ENCODE measurements at places on chromosomes 7 and 10. TPM values are rescaled to one million over a fixed set of nuclear protein-coding genes. Genes with fewer than 3 reads are reported as not detected.

Gene CFAP70
- 6.7 TPM for polyA plus RNA-seq

DNA sequence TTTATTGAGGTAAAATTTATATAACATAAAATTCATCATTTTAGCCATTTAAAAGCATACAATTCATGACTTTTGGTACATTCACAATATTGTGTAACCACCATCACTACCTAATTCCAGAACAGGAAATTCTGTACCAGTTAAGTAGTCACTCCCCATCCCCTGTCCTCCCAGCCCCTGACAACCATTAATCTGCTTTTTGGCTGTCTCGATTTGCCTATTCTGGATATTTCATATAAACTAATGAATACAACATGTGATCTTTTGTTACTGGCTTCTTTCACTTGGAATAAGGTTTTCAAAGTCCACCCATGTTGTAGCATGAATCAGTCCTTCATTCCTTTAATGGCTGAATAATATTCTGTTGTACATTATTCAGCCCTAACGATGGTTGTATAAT, 115.6 kb upstream of the KLF14 start:
- no peak overlapping the region for H3K27ac ChIP-seq
- H3K36me3 ChIP-seq: no peaks in the 10 kb centered on the region
- no peaks in the 10 kb centered on the region for H3K27me3 ChIP-seq

GRCh38 chr10:97450828-97451227, 4.9 kb downstream of the ZDHHC16 start:
- no peaks in the 10 kb centered on the region for H3K27me3 ChIP-seq
- no peak for DNase-seq
- H3K36me3 ChIP-seq: peaks cover 42% of the 10 kb centered on the region
- no peaks in the 10 kb centered on the region for H3K4me1 ChIP-seq
- H3K4me3 ChIP-seq: no peak overlapping the region

- H3K4me3 ChIP-seq: no peak overlapping the region
- no peaks in the 10 kb centered on the region for H3K4me1 ChIP-seq
- DNase-seq: no peak
- no peak overlapping the region for H3K27ac ChIP-seq
Measured at GRCh38 chr10:33519130-33519860, 184.8 kb upstream of the NRP1 start.

DNA sequence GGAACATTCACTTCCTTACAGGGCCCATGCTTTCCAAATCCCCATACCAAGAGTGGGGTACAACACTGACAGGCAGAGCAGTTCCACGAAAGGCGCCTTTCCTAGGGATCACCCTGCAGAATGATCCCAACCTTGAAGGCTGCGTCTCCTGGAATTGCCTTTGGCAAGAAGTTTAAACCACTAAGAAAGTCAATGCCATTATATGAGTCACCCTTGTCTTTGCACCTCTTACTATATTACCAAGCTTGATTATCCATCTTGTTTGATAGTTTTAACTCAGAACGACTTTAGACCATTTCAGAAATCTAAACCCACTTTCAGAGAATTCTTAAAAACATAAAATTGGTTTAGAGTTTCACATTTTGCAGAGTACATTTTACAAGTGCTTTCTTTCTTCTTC, 282.1 kb downstream of the ARHGAP12 start:
- H3K4me3 ChIP-seq: no peak overlapping the region
- DNase-seq: no peak
- H3K27ac ChIP-seq: no peak overlapping the region
- H3K27me3 ChIP-seq: no peaks in the 10 kb centered on the region
- H3K36me3 ChIP-seq: no peaks in the 10 kb centered on the region

Gene ARHGEF5
- polyA plus RNA-seq: 30.3 TPM

- no peak overlapping the region for H3K27ac ChIP-seq
- no peak overlapping the region for H3K4me3 ChIP-seq
- H3K4me1 ChIP-seq: no peaks in the 10 kb centered on the region
- H3K36me3 ChIP-seq: no peaks in the 10 kb centered on the region
- no peaks in the 10 kb centered on the region for H3K27me3 ChIP-seq
Measured at GRCh38 chr10:86178401-86179152, 188.0 kb downstream of the GRID1 start.

DNA sequence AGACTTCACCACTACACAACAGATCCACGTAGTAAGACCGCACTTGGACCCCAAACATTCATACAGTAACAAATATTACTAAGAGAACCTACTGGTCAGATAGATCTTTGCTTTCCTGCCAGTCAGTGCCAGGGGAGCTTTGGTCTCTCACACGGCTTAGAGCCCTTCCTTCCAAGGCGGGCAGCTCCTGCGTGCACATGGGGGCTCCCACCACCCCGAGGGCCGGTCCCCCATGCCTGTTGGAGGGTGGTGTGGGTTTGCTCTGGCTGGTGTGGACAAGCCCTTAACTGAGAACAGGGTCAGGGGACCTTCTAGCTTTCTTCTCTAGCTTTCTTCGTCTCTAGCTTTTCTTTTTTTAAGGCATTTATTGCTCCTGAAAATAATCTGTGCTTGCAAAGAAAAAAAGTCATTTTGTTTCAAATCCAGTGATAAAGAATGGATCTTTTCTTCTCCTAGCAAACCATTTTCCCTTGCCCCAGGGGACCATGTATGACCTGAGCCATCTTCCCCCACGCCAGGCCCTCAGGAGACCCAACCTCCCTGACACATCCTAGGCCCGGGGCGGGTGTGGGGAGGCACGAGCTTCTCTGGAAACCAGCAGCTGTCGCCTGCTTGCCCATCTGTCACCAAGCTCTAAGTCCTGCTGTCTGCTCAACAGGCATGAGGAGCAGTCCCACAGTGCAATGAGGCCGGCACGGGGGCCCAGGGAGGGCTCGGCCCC, 591.1 kb downstream of the PTPRN2 start:
- DNase-seq: no peak
- no peak overlapping the region for H3K4me3 ChIP-seq
- H3K4me1 ChIP-seq: no peaks in the 10 kb centered on the region
- no peaks in the 10 kb centered on the region for H3K36me3 ChIP-seq
- no peak overlapping the region for H3K27ac ChIP-seq
- peaks cover 4% of the 10 kb centered on the region for H3K27me3 ChIP-seq

Gene GNAT3
- polyA plus RNA-seq: 3.8 TPM

DNA sequence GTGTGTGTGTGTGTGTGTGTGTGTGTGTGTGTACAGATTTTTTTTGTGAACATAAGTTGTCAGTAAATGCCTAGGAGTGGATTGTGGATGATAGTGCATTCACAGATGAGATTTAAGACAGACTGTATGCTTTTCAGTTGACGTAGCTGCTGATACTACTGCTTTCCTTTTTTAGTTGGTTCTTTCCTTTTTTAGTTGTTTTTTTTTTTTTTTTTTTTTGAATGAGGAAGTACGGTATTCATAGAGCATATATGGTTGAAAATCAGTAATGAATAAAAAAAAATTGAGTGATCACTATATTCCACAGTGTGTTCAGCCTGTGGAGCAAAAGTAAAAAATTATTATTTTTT, 80.5 kb downstream of the RBM33 start:
- no peaks in the 10 kb centered on the region for H3K27me3 ChIP-seq
- no peak overlapping the region for H3K27ac ChIP-seq
- H3K36me3 ChIP-seq: peaks cover 9% of the 10 kb centered on the region
- H3K4me1 ChIP-seq: no peaks in the 10 kb centered on the region
- DNase-seq: no peak
- no peak overlapping the region for H3K4me3 ChIP-seq

Gene ANK3
- 81.4 TPM for polyA plus RNA-seq

Gene CCDC172
- not detected for polyA plus RNA-seq

DNA sequence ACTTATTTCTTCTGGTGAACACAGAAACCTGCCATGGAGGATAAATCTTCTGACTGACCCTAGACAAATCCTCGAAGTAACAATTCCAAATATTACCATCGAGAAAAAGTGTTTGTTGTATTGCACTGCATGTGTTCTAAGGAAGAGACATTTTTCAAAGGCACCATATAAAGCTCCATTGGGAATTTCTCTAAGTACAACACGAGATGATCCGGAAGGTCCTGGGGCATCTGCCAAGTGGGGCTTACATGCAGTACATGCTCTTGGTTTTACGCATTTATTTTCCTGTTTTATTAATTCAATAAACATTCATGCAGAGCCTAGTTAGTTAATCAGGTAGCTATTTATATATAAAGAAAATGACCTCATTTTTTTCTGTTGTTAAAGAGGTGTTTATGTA, 692.0 kb upstream of the IGFBP3 start:
- no peaks in the 10 kb centered on the region for H3K27me3 ChIP-seq
- H3K27ac ChIP-seq: no peak overlapping the region
- H3K4me3 ChIP-seq: no peak overlapping the region
- H3K4me1 ChIP-seq: no peaks in the 10 kb centered on the region
- DNase-seq: no peak

- no peak overlapping the region for H3K4me3 ChIP-seq
- no peak for DNase-seq
- H3K4me1 ChIP-seq: no peaks in the 10 kb centered on the region
Measured at GRCh38 chr7:112036071-112036470, 170.1 kb downstream of the DOCK4 start.

DNA sequence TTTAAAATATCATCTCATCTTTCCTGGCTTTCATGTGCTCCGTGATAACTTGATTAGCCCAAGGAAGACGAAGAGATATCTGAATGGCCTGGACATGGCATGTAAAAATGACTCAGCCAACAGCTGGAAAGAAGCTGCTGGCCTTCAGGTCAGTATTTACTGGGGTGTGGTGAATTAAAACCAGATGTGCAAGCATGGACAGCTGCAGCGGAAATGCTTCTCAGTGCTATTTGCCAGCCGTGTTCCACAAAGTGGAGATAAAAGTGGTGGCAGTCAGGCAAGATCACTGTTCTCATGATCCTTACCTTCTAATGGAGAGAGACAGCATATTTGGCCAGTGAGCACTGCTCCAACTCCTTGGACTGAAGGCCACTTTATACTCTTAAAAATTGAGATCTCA, 203.1 kb upstream of the VSTM2A start:
- no peaks in the 10 kb centered on the region for H3K4me1 ChIP-seq
- DNase-seq: no peak
- H3K27me3 ChIP-seq: no peaks in the 10 kb centered on the region
- no peak overlapping the region for H3K4me3 ChIP-seq

Gene MYL10
- polyA plus RNA-seq: not detected

DNA sequence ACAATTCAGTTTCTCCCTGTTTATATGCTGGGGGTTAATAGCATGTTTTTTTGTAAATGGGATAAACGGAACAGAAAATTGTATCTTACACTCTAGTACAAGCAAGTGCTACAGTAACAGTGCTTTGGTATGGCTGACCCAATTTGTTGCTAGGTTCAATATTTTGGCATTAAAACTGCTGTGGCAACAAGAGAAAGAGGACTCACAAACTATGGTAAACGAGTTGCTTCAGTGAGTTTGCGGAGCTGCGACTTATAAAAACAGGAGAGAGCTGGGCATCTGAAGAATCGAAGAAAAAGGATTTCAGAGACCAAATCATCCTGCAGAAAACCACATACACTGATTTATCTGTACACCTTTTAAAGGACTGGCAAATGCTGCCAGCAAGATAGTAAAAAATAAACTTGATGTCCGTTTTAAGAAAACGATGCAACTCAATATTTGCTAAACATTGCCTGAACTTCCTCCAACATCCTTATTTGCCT, 2.2 kb downstream of the GLUD1 start:
- no peak for DNase-seq
- no peaks in the 10 kb centered on the region for H3K36me3 ChIP-seq
- H3K4me3 ChIP-seq: peak overlapping the region; percentile 76
- peaks cover 2% of the 10 kb centered on the region for H3K4me1 ChIP-seq

- H3K36me3 ChIP-seq: peaks cover 2% of the 10 kb centered on the region
- peaks cover 4% of the 10 kb centered on the region for H3K4me1 ChIP-seq
- no peak for DNase-seq
Measured at GRCh38 chr7:104207348-104207730, 474 bp downstream of the ORC5 start.

DNA sequence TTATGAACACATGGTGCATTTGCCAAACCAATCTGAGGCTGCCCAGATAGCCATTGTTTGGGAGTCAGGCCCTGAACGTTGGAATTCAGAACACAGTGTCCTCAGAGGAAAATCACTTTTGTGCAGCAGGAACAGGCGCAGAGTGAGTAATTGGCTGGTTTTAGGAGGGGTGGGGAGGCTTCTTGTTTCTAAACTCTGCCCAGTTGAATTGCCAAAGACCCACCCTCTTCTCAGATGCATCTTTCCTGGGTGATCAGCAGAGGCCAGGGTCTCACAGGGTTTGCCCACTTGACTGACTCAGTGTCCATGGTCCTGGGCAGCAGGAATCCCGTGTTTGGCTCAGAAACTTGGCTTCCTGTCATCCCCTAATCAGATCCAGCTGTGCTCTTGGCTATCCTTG, 24.3 kb downstream of the PRLHR start:
- H3K4me1 ChIP-seq: no peaks in the 10 kb centered on the region
- H3K27me3 ChIP-seq: peaks cover 6% of the 10 kb centered on the region
- no peak for DNase-seq
- H3K27ac ChIP-seq: no peak overlapping the region
- H3K4me3 ChIP-seq: no peak overlapping the region

Gene AOAH
- polyA plus RNA-seq: 12.7 TPM

DNA sequence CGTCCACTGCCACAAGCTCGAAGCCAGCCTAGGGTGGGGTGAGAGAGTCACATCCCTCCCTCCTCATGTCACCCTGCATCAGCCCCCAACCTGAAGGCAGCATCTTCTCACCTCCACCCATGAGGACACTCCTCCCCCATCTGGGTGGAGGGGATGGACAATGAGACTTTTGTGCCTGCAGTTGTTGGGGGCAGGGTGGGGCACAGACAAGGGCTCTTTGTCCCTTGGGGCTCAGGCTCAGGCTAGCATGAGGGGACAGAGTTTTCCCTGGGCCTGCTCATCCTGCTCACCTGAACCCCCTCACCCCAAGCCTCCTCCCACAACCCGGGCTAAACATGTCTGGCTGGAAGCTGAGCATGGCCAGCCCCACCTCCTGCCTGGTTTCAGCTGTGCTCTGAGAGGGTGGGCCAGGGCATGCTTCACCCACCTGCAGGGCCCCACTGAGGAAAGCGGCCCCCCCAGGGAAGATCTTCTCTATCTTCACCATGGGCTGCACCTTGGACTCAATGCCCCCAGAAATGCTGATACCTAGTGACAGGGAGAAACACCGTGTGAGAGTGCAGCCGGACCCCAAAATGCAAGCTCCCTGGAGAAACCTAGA, 9.3 kb downstream of the LZTS2 start:
- H3K27ac ChIP-seq: no peak overlapping the region
- peak; percentile 41 for DNase-seq
- peaks cover 48% of the 10 kb centered on the region for H3K36me3 ChIP-seq
- no peak overlapping the region for H3K4me3 ChIP-seq

DNA sequence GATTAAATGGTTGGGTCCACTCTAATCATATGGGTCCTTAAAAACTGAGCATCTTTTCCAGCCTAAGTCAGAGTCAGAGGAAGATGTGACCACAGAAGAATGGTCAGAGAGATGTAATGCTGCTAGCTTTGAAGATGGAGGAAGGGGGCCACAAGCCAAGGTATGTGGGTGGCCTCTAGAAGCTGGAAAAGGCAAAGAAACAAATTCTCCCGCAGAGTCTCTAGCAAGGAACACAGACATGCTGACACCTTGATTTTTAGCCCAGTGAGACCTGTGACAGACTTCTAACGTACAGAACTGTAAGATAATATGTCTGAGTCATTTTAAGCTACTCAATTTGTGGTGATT, 1.5 kb upstream of the EXOC6 start:
- DNase-seq: no peak
- no peak overlapping the region for H3K27ac ChIP-seq
- no peak overlapping the region for H3K4me3 ChIP-seq
- no peaks in the 10 kb centered on the region for H3K27me3 ChIP-seq
- peaks cover 6% of the 10 kb centered on the region for H3K4me1 ChIP-seq

Gene NUTM2A
- polyA plus RNA-seq: 1.4 TPM

Gene NPSR1
- not detected for polyA plus RNA-seq

GRCh38 chr7:135979471-135980011, 2.4 kb upstream of the MTPN start:
- H3K27me3 ChIP-seq: no peaks in the 10 kb centered on the region
- no peak for DNase-seq
- peaks cover 13% of the 10 kb centered on the region for H3K4me1 ChIP-seq

Gene ARHGEF35
- polyA plus RNA-seq: 35.5 TPM

Gene LIPJ
- not detected for polyA plus RNA-seq

Gene ACSL5
- polyA plus RNA-seq: 245 TPM
